ENCODE measurements at places on chromosomes 2 and 18.
A peak's percentile ranks its signal among the peaks of the same experiment; 100 is the strongest.

DNA sequence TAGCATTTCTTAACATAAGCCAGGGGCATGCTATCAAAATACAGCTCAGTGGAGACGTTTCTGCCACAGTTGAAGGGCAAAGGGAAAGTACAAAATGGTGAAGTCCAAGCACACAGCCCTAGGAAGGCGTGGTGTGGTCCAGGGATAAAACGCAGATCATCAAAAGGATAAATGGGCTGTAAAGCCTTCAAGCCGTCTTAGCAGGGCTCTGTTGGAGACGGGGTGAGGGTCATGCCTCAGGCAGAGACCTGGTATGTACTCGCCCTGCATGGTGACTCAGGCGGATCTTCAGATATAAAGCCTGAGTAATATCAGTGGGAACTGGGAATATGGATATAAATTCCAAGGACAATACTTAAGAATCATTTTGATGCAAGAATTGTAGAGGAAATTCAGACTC, 61.2 kb downstream of the NGEF start:
- no peak for DNase-seq

GRCh38 chr2:112665113-112665780, 19.5 kb downstream of the SLC20A1 start:
- no peak for DNase-seq

DNA sequence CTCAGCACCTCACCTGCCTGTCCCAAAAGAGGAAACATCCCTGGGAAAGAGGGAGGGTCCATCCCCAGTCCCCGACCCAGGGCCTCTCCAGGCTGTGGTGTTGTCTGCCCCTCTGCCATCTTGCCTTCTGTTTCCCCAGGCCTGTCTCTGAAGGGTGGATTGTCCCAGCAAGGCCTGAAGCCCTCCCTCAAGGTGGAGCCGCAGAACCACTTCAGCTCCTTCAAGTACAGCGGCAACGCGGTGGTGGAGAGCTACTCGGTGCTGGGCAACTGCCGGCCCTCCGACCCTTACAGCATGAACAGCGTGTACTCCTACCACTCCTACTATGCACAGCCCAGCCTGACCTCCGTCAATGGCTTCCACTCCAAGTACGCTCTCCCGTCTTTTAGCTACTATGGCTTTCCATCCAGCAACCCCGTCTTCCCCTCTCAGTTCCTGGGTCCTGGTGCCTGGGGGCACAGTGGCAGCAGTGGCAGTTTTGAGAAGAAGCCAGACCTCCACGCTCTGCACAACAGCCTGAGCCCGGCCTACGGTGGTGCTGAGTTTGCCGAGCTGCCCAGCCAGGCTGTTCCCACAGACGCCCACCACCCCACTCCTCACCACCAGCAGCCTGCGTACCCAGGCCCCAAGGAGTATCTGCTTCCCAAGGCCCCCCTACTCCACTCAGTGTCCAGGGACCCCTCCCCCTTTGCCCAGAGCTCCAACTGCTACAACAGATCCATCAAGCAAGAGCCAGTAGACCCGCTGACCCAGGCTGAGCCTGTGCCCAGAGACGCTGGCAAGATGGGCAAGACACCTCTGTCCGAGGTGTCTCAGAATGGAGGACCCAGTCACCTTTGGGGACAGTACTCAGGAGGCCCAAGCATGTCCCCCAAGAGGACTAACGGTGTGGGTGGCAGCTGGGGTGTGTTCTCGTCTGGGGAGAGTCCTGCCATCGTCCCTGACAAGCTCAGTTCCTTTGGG, 47.2 kb downstream of the BOLA3 start:
- no peak for DNase-seq

- peak; percentile 50 for DNase-seq
Measured at GRCh38 chr2:170929686-170930050, 615 bp downstream of the GORASP2 start.

All from CD4-positive, alpha-beta T cell treated with Interferon alpha-2 for 1 hour (primary cell).